Stimulated activated CD8-positive, alpha-beta memory T cell treated with anti-CD3 and anti-CD28 coated beads, Interleukin-7, amount 100 ng/mL, for 4 hours (primary cell): ENCODE measurements at places on chromosomes 5 and 9.

DNA sequence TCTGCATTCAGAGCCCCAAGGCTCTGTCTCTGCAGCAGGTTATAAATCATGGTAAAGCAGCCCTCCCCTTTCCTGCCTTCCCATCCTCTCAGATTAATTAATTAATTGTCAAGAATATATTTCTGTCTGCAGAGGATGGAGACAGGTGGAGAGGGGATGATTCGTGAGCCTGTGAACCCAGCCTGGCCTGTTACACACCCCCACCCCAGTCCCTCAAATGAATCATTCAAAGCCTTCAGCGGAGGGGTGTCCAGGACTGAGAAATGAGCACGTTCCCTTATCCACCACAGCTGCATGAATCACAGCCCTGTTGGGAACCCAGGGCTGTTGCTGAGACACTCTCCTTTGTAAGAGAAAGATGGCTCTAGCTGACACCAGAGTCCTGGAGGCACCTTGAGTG is 56.0 kb downstream of the NIPAL4 start:
- DNase-seq: no peak

DNA sequence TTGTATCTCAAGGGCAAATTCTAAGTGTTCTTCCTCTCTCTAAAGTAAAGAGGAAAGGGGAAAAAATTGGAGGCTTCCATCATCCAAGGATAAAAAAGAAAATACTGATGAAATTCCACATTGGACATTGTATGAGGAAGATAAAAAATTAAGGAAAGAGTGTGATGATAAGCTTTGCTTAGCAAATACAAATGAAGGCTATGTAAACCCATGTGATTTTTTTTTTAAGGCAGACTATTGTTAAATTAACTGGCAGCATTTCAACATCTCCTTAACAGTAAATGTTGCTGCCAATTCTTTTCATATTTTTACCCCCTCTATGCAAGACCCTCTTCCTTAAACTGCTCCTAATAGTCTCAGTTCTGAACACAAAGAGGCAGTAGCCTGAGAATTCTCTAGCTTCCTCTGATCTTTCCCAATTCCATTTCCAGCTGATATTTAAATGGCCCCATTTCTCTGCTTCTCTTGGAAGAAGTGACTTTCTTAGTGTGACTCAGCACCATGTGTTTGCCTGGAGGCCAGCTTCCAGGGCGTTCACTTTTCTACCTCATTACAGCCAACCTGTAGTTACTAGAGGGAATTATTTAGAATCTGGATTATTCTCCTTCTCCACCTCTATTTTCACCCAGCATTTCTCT is 159.7 kb downstream of the TLE1 start:
- no peak for DNase-seq

- DNase-seq: no peak
These were observed 76.0 kb downstream of the ANKRD33B start for GRCh38 chr5:10639846-10640368.

DNA sequence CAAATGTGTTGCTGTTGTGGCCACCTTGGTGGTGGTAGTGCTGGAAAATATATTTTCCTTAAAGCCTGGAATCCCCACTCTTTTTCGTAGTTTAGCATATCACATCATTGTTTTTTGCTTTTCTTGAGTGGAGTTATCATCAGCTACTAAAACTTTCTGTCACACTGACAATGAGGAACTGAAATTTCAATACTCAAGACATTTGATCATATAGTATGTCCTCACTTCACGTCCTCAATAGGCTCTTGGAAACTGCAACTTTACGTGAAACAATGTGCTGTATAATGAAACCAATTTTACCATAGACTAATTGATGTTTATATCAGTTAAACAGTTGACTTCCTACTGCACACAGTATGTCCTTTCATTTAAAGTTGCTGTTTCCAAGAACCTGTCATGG is 265.8 kb downstream of the ADGRV1 start:
- no peak for DNase-seq

DNA sequence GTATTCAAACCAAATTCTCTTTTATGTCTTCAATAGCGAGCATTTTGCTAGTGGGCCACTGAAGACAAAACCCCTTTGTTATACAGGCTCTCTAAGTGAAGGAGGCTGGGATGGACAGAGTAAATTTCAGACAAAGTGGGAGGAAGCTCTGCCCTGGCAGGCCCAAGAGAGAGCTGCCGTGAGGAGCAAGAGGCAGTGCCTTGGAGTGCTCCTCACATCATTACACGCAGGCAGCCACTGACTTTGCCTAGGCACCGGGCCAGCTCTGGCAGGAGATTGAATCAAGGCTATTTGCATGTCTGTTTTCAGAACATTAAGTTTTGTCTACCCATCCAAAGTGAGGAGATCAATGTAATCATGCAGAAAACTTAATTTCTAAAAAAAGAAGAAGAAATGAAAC is 167.7 kb downstream of the CCDC192 start:
- DNase-seq: no peak

DNA sequence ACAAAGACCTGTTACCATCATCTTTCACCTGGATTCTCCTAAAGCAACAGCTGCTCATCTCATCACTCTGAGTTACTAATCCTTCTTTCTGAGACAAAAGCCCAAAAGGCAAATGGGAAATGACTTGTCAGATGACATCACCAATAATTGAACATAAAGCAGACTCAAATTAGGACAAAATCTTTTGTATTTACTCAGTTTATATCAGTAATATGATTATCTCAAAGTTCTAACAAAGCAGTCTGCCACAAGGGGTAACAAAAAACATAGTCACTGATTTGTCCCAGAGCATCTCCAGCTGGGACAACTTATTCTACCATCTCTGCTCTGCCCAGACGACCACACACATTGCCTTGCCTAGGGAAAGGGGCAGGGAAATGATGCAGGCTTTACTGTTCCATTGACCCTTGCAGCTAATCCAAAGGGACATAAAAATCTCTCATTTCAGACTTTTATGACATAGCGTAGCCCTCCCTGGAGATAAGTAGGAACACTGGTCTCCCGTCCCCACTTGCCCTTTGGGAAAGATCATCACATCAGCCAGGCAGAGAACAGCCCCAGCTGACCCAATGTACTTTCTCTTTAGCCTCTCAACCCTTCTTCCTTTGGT is 249.5 kb upstream of the PTGER4 start:
- DNase-seq: no peak
